Body of pancreas (tissue), 4 donors: ENCODE measurements at places on chromosomes 2 and 18. TPM values are rescaled to one million over a fixed set of nuclear protein-coding genes. Genes with fewer than 3 reads are reported as not detected.

CREG2 gene
- total RNA-seq, result not detected

RAPGEF4 gene
- total RNA-seq, result 22.4 TPM

CKAP2L gene
- under 0.01 TPM for total RNA-seq

HOXD4 gene
- not detected for total RNA-seq

VIT gene
- total RNA-seq, result 0.99 TPM

RBM44 gene
- total RNA-seq, result 1.6 TPM

OTX1 gene
- not detected for total RNA-seq

ALK gene
- under 0.01 TPM for total RNA-seq

SPOPL gene
- 20.5 TPM for total RNA-seq

USP40 gene
- total RNA-seq, result 34.9 TPM

ADAM23 gene
- total RNA-seq, result 0.26 TPM

TTC27 gene
- 9.3 TPM for total RNA-seq

ANKRD30B gene
- 5.9 TPM for total RNA-seq

UGT1A10 gene
- 0.52 TPM for total RNA-seq

AQP12A gene
- 29.6 TPM for total RNA-seq

CPLX4 gene
- not detected for total RNA-seq

PRSS56 gene
- not detected for total RNA-seq

TWIST2 gene
- total RNA-seq, result 40.5 TPM

BOLL gene
- not detected for total RNA-seq

SLC14A1 gene
- 12.5 TPM for total RNA-seq

LYPD6B gene
- total RNA-seq, result 9.3 TPM

TMEM247 gene
- not detected for total RNA-seq
